ENCODE measurements at places on chromosomes 16 and 17. TPM values are rescaled to one million over a fixed set of nuclear protein-coding genes. Genes with fewer than 3 reads are reported as not detected.

The BAIAP3 gene
- 12.6 TPM for total RNA-seq

The STAC2 gene
- not detected for total RNA-seq

The CCDC144A gene
- total RNA-seq = 5.7 TPM

The RHBDL3 gene
- 0.19 TPM for total RNA-seq

GRCh38 chr16:31471875-31472708 is at the start of gene TGFB1I1:
Gene TGFB1I1 (plus strand): TSS chr16:31472152. CDS start chr16:31472189, 37 bp downstream.
- no peak for DNase-seq

DNA sequence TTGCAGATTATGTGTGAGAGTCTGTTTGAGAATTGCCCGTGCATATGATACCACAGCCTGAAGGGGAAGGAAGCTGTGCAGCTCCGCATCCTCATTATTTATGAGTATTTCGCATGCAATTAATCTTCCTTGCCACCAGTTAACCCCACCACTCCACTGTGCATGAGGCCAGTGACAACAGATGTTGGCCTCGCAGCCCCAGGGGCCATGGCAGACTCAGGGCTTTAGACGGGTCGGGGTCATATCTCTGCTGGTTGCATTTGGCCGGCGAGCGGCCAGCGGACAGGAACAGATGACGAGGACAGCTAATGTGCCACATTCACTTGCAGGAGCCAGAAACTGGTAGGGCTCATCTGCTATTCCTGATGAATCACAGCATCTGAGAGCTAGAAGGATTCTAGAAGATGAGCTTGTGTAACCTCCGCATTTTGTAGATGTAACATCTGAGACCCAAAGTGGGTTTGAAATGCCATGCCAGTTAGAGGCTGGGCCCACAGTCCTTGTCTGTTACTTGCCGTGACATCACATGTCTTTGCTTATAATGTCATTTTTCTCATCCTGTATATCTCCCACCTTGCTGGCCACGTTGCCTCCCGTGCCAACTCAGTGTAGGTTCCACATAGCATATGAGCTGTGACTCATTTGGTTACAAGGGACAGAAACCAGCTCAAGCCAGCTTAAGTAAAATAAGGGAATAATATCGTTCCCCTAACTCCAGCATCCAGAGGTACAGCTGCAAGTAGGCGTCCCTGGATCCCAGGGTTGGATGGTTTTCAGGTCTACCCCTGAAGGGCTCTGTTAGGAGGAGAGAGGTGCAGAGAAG is 137.2 kb downstream of the SNX29 start:
- peak; percentile 12 for DNase-seq

DNA sequence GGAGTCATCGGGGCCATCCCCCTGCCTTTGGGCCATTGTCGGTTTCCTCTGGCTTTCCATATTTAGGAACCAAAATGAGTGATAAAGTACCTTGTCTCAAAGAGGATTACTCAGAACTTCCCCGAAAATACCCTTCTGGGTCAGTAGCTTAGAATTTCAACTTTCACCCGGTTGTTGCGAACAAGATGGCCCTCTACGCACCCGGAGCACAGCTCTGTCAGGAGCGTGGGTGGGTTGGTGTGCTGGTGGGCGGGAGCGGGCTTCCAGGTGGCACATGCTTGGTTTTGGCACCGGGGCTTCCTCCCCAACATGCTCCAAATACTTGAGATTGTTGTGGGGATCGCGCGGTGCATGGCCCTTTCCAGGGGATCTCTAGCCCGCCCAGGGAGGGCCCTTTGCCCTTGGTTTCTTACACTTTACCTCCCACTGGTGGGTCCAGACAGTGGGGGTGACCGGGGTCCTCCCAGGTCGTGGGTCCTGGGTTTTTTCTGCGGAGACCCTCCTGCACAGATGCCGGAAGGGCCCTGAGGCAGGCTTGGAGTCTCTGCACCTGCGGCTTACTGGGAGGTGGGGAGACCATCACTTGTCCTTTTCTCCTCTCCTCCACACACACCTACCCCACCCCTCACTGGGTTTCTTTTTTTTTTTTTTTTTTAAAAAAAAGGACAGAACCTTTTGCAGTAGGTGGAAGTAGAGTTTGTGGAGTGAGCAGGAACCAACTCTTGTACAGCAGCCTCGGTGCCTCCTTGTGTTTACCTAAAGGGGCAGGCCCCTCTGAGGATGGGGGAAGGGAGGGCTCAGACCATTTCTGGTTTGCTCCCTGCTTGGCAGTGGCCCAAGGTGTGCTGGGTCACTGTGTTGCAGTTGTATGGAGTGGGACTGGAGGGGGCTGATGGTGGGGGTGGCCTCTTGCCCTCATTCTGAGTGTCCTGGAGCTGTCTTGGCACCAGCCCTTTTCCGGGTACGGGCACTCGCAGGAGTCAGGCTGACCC is 142.1 kb downstream of the SEC14L1 start:
- no peak for DNase-seq

DNA sequence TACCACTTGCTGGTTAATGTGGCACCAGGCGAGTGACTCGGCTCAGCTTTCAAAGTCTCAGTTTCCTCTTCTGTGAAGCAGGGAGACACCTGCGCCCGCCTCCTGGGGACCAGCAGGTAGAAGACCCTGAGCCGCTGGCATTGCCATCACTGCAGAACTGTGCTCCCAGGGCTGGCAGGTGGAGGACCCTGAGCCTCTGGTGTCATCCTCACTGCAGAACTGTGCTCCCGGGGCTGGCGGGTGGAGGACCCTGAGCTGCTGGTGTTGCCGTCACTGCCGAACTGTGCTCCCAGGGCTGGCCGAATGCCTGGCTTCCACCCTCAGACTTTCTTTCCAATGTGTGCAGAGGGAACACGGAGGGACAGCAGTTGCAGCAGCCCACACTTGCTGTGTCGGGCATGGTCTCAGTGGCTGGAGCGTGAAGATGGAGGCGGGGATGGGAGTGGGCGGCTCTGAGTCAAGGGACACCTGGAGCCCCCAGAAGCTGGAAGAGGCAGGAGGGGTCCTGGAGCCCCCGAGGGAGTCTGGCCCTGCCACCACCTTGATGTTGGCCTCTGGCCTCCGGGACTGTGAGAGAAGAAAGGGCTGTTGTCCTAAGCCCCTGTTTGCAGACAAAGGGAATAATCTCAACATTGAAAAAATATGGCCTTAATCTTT is 75.8 kb upstream of the METTL9 start:
- DNase-seq = no peak

DNA sequence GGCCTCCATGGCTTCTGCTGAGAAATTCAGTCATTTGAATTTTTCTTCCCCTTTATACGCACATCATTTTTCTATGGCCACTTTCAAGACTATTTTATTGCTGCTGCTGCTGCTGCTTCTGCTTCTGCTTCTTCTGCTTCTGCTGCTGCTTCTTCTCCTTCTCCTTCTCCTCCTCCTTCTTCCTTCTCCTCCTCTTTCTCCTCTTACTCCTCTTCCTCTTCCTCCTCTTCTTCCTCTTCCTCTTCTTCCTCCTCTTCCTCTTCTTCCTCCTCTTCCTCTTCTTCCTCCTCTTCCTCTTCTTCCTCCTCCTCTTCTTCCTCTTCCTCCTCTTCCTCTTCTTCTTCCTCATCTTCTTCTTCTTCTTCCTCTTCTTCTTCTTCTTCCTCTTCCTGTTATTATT is 22.4 kb downstream of the CPD start:
- DNase-seq = no peak

All from pancreas (tissue), 10 donors.